ENCODE measurements at places on chromosomes 7 and 10. TPM values are rescaled to one million over a fixed set of nuclear protein-coding genes. Genes with fewer than 3 reads are reported as not detected.

LRRN3 gene
- not detected for total RNA-seq

DNA sequence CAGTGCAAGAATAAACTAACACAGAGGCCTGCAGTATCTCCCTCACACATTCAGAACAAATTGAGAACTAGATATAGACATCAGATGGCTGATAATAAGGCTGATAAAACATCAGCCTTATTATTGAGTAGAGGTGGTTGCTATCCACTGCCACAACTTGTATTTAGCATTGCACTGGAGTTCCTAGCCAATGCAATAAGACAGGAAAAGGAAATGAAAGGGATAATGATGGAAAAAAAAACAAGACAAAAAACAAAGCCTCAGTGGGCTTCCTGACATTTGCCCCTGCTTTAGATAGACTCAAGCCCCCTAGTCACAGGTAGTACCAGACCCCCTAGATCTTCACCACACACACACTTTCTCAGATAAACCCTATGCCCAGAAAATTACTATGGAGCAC, 33.2 kb upstream of the ELN start:
- H3K4me3 ChIP-seq: no peak overlapping the region
- no peak for DNase-seq
- no peak overlapping the region for H3K27ac ChIP-seq
- H3K4me1 ChIP-seq: peaks cover 35% of the 10 kb centered on the region
- H3K36me3 ChIP-seq: no peaks in the 10 kb centered on the region

DNA sequence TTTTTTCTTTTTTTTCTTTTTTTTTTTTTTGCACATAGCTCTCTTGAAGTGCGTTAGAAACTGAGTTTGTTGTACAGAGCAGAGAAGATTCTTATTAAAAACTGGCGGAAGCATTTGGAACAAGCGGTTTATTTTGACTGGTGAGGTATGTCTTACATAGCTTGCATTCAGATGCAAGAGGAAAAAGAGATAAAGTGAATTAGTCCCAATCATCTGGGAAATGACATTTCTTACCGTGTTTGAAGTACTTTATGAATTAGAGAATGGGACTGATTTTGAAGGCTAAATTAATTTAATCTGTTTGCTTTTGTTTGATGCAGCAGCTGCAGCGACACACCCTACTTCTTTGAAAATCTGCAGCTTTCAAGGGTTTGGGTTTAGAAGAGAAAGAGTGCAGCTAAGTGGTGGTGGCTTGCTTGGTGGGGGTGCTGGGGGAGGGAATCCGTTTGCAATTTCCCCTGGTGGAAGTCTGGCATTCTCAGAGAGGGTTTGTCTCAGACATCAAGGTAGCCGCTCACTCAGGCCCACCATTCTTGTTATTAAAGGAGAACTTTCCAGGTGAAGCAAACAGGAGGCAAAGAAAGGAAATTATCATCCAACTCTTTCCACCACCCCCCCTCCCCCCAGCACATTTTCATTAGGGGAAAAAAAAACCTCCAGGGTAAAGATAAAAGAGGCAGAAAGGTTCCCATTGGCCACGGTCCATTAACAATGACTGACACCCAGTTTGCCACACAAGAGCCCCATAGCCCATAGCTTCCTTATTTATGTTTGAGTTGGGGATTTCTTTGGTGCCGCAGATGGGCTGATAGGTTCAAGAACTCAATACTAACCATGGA, 231.7 kb downstream of the SKIDA1 start:
- no peak overlapping the region for H3K4me3 ChIP-seq
- no peaks in the 10 kb centered on the region for H3K36me3 ChIP-seq
- peaks cover 18% of the 10 kb centered on the region for H3K27me3 ChIP-seq
- no peak overlapping the region for H3K27ac ChIP-seq
- no peak for DNase-seq
- peaks cover 16% of the 10 kb centered on the region for H3K4me1 ChIP-seq

GRCh38 chr10:33826186-33826585, 491.7 kb upstream of the NRP1 start:
- no peaks in the 10 kb centered on the region for H3K4me1 ChIP-seq
- no peak for DNase-seq
- no peaks in the 10 kb centered on the region for H3K36me3 ChIP-seq
- H3K27me3 ChIP-seq: no peaks in the 10 kb centered on the region
- H3K4me3 ChIP-seq: no peak overlapping the region
- no peak overlapping the region for H3K27ac ChIP-seq

DNA sequence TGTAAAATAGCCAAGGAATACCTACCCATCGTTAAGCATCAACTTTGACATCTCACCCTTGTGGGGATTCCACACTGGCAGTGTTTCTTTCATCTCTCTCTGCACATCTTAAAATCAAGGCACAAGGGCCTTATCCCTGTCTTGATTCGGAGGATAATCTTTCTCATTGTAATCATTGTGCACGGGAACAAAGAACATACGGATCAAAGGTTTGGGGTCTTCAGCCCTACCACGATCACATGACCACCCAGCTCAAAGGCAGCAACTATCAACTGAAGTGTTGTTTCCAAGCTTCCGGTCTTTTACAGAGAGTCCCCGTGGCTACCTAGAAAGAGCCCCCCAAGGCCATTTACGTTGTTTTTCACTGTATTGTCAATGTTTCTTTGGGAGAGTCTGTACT, 11.9 kb downstream of the FGFBP3 start:
- no peak overlapping the region for H3K27ac ChIP-seq
- no peaks in the 10 kb centered on the region for H3K4me1 ChIP-seq
- no peak overlapping the region for H3K4me3 ChIP-seq

EN2 gene
- total RNA-seq: not detected

GRCh38 chr10:48819783-48820182, 119.9 kb downstream of the LRRC18 start:
- DNase-seq: no peak
- no peak overlapping the region for H3K27ac ChIP-seq
- no peaks in the 10 kb centered on the region for H3K36me3 ChIP-seq
- H3K4me1 ChIP-seq: no peaks in the 10 kb centered on the region
- no peaks in the 10 kb centered on the region for H3K27me3 ChIP-seq

PAPSS2 gene
- total RNA-seq: 93.9 TPM

GALNT17 gene
- 6.6 TPM for total RNA-seq

IFIT5 gene
- 12.5 TPM for total RNA-seq

DNA sequence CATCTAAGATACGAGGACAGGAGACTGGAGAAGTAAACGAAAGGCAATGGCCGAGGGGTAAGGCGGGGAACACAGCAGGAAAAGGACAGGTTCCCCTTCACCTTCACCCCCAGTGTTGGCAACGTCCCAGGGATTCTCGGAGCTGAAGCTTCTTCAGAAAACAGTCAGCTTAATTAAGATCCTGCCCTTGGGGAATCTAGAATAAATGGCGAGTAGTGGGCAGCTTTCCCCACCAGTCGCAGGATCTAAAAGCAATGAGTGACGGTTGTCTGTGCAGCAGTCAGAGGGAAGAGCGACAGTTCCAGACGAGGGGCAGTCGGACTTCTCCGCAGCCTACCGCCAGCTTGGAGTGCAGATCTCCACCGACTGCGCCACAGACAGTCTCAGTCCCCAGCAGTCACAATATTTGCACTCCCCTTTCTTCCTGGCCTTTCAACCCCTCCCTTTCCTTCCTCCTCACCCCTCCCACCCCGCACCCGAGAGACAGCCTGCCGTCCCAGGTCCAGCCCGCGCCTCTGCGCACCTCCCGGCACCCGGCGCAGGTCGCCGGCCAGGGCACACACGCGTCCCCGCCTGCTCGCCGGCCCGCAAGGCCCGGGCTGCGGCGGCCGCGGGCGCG, 10.9 kb upstream of the SP8 start:
- peaks cover 7% of the 10 kb centered on the region for H3K4me1 ChIP-seq
- H3K36me3 ChIP-seq: no peaks in the 10 kb centered on the region
- no peak overlapping the region for H3K27ac ChIP-seq
- H3K27me3 ChIP-seq: peaks cover 93% of the 10 kb centered on the region
- no peak for DNase-seq

FIGNL1 gene
- 6.2 TPM for total RNA-seq

GRCh38 chr10:14822879-14823755, 14.7 kb downstream of the CDNF start:
- no peak overlapping the region for H3K27ac ChIP-seq
- H3K4me3 ChIP-seq: no peak overlapping the region
- no peaks in the 10 kb centered on the region for H3K4me1 ChIP-seq
- H3K27me3 ChIP-seq: no peaks in the 10 kb centered on the region

POM121C gene
- total RNA-seq: 20.5 TPM

- H3K27me3 ChIP-seq: no peaks in the 10 kb centered on the region
- DNase-seq: no peak
- H3K27ac ChIP-seq: no peak overlapping the region
- H3K4me1 ChIP-seq: peaks cover 40% of the 10 kb centered on the region
- no peak overlapping the region for H3K4me3 ChIP-seq
Observed at GRCh38 chr7:129865093-129865924, 87.5 kb downstream of the UBE2H start.

DNA sequence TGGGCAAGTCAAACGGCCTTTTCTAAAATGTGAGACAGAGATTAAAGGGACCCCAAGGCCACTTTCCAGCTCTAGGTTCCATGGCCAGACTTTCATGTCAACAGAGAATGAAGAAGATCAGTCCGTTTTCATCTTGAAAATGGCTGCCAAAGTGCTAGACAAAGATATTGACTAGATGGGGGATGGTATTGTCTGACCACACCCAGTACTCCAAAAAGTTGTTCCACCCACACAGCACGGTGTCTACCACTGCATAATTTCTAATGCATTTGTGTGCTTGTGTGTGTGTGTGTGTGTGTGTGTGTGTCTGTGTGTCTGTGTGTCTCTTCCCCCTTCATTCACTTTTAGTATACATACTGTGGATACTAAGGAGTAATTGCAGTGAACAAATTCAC, 1.3 kb downstream of the COL1A2 start:
- DNase-seq: no peak
- H3K27me3 ChIP-seq: peaks cover 15% of the 10 kb centered on the region

- no peaks in the 10 kb centered on the region for H3K36me3 ChIP-seq
- H3K27me3 ChIP-seq: peaks cover 9% of the 10 kb centered on the region
- no peak overlapping the region for H3K4me3 ChIP-seq
- no peak overlapping the region for H3K27ac ChIP-seq
- DNase-seq: no peak
- H3K4me1 ChIP-seq: peaks cover 14% of the 10 kb centered on the region
Observed at GRCh38 chr7:2668401-2668800, 19.6 kb upstream of the AMZ1 start.

GRCh38 chr10:49113741-49114141, 1.6 kb downstream of the VSTM4 start:
- H3K4me1 ChIP-seq: no peaks in the 10 kb centered on the region
- peaks cover 22% of the 10 kb centered on the region for H3K27me3 ChIP-seq
- no peak overlapping the region for H3K27ac ChIP-seq
- no peak for DNase-seq
- no peaks in the 10 kb centered on the region for H3K36me3 ChIP-seq
- no peak overlapping the region for H3K4me3 ChIP-seq

MCU gene
- 25.1 TPM for total RNA-seq

ERCC6 gene
- 34.0 TPM for total RNA-seq

DNA sequence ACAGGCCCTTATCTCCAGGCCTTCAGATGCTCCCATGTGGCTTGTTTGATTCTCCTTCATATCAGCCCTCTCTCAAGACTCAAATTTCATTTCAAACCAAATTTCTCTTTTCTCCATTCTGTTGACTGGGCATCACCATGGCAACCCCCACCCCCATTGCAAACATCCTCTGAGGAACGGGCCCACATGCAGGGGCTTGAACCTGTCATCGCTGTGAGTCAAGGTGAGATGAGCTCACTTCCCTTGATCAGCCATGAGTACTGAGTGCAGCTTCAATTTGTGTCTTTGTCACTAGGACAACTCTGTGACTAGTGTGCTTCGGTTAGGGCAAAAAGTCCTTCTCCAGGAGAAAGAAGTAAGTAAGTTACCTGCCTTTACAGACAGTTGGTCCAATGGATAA, 41.9 kb downstream of the CALML3 start:
- no peaks in the 10 kb centered on the region for H3K36me3 ChIP-seq
- DNase-seq: peak; percentile 2

MAGI2 gene
- 3.7 TPM for total RNA-seq

DNA sequence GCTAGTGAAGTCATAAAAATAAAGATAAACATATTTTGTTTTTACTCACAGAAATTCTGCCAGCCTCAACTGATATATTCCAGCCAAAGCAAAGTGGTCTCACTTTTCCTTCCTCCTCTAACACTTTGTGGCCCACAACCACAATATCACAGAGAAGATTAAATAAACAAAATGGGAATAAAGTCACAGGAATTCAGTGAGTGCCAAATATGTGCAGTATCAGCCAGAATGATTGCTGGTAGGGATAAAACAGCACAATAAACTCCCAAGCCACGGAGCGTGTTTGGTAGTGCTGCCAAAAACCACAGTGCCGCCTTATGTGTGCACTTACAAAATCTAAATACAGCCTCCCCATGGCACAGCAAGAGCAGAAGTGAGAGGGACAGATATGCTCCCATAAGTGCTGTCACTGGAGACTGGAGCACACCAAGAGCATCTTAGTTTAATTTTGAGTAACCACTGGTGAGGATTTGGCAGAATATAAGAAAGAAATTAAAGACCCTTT, 155.8 kb downstream of the POM121L12 start:
- DNase-seq: no peak
- H3K36me3 ChIP-seq: no peaks in the 10 kb centered on the region
- no peak overlapping the region for H3K27ac ChIP-seq
- H3K4me1 ChIP-seq: no peaks in the 10 kb centered on the region

GRCh38 chr10:113052076-113052830, 102.2 kb downstream of the TCF7L2 start:
- H3K36me3 ChIP-seq: no peaks in the 10 kb centered on the region
- H3K4me3 ChIP-seq: no peak overlapping the region
- no peaks in the 10 kb centered on the region for H3K27me3 ChIP-seq

DNA sequence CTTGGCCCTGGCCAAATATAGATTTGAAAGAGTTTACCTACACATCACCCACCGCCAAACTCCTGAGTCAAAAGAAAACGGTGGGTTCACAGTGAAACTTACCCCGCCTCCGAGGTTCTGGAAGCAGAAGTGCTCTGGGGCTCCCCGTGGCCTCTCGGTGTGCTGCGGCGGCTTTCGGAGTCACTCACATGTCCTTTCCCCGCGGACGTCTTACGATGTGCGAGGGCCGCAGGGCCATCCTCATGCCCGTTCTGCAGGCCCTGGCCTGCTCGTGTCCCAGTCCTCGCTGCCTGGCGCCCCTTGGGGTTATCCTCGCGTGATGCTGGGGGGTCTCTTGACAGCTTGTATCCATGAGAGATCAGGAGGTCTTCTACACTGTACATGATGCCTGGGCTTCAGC, 12.0 kb downstream of the JCAD start:
- no peaks in the 10 kb centered on the region for H3K27me3 ChIP-seq
- H3K4me3 ChIP-seq: no peak overlapping the region
- H3K4me1 ChIP-seq: no peaks in the 10 kb centered on the region
- no peaks in the 10 kb centered on the region for H3K36me3 ChIP-seq

GRCh38 chr10:3635697-3636096, 149.3 kb downstream of the KLF6 start:
- H3K4me1 ChIP-seq: no peaks in the 10 kb centered on the region
- no peaks in the 10 kb centered on the region for H3K36me3 ChIP-seq
- DNase-seq: peak; percentile 57
- H3K27me3 ChIP-seq: no peaks in the 10 kb centered on the region
- no peak overlapping the region for H3K4me3 ChIP-seq

CCDC172 gene
- total RNA-seq: not detected

- no peak overlapping the region for H3K27ac ChIP-seq
- H3K27me3 ChIP-seq: no peaks in the 10 kb centered on the region
- H3K36me3 ChIP-seq: no peaks in the 10 kb centered on the region
- peak; percentile 53 for DNase-seq
Observed at GRCh38 chr10:106705681-106706100, 458.8 kb downstream of the SORCS1 start.
